ENCODE measurements at places on chromosomes 5 and 9.

DNA sequence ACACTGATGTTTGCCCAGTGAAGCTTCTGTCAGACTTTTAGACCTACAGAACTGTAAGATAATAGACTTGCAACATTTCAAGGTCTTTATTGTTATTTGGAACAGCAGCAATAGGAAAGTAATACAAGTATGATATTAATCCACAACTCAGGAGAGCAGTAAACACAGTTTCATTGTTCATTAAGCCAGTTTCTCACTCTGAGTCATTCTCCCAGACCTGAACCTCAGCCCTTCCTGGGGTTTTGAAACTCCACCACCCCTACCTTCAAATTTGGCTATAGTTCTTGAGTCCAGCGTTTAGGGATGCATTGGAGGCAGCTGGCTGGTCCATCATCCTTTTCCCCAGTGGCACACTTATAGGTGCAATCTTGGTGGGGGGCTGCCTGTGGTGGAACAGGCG is 203.2 kb downstream of the RAB3C start:
- DNase-seq, result no peak

- DNase-seq, result no peak
These were observed 356.8 kb downstream of the EFNA5 start for GRCh38 chr5:107313921-107314320.

- DNase-seq, result peak; percentile 14
These were observed 43.9 kb downstream of the BOD1 start for GRCh38 chr5:173572431-173573125.

GRCh38 chr5:43840424-43841125 is 237.6 kb downstream of the NNT start:
- no peak for DNase-seq

DNA sequence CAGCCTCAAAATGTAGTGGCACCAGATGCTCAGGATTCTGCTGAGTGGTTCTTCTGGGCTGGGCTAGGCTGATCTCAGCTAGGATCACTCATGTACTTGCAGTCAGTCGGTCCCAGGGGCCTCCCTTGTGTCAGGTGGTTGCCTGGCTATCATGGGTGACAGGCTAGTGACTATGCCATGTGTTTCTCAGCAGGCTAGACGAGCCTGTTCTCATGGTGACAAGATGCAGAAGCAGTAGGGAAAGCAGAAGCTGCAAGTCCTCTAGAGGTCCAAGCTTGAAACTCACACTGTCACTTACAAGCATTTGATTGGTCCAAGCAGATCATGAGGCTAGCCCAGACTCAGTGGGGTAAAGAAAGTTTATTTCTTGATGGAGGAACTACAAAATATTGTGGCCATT is 15.2 kb upstream of the KCNMB1 start:
- no peak for DNase-seq

GRCh38 chr9:98437458-98438034 is 182.1 kb upstream of the TBC1D2 start:
- DNase-seq, result no peak

- DNase-seq, result no peak
These were observed 3.0 kb downstream of the SURF6 start for GRCh38 chr9:133333011-133333410.

DNA sequence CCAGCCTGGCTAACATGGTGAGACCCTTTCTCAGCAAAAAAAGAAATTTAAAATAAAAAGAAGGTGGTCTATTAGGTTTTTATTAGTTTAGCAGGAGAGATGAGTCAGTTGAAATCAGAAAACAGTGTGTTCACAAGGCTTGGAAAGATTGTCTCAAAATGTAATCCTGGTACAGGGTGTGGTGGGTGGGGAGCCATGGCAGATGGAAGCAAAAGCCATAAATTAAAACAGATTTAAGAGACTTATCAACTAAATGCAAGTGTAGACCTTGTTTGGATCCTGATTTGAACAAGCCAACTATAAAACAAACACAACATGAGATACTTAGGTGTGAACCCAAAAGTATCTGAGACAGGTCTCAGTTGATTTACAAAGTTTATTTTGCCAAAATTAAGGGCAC is 42.8 kb upstream of the KLF9 start:
- DNase-seq, result no peak

- no peak for DNase-seq
These were observed 368.7 kb downstream of the EFNA5 start for GRCh38 chr5:107301999-107302398.

- peak; percentile 59 for DNase-seq
These were observed 22.6 kb downstream of the DBH start for GRCh38 chr9:133658442-133659431.

- DNase-seq, result no peak
These were observed 11.3 kb upstream of the TIMD4 start for GRCh38 chr5:156974328-156974727.

DNA sequence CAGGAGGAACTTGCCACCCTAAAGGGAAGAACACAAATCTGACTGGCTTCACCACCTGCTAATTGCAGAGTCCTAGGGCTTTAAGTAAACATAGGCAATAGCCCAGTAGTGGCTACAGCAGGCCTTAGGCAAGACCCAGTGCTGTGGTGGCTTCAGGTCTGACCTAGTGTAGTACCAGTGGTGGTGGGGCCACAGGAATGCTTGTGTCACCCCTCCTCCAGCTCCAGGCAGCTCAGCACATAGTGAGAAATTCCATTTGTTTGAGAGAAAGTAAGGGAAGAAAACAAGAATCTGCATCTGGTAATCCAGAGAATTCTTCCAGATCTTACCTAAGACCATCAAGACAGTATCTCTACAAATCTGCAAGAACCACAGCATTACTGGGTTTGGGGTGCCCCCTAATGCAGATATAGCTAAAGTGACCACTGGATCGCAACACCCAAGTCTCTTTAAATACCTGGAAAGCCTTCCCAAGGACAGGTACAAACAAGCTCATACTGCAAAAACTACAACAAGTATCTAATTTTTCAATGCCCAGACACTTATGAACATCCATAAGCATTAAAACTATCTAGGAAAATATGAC is 102.6 kb upstream of the TRPM3 start:
- peak; percentile 1 for DNase-seq

GRCh38 chr5:53080271-53080670 is 29.3 kb downstream of the MOCS2 start:
- DNase-seq, result no peak

DNA sequence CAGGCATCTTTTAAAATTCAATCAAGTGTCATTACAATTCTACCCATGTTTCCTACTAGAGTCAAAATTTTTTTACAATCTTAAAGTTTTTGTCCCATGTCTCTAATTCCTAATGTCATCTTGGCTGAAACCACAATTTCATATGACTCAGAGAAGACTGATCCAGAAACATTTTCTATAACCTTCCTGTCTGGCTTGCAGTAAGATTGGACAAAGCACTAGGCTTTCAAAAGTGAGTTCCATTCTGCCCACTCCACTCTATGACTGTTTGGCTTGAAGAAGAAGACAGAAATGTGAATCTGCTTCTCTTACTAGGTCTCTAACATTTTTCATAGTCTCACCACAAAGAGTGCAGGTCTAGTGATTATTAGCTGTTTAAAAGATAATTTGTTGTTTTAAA is 88.8 kb downstream of the NR3C1 start:
- DNase-seq, result peak; percentile 81

- DNase-seq, result peak; percentile 85
These were observed 36.7 kb upstream of the TIFAB start for GRCh38 chr5:135488727-135489465.

DNA sequence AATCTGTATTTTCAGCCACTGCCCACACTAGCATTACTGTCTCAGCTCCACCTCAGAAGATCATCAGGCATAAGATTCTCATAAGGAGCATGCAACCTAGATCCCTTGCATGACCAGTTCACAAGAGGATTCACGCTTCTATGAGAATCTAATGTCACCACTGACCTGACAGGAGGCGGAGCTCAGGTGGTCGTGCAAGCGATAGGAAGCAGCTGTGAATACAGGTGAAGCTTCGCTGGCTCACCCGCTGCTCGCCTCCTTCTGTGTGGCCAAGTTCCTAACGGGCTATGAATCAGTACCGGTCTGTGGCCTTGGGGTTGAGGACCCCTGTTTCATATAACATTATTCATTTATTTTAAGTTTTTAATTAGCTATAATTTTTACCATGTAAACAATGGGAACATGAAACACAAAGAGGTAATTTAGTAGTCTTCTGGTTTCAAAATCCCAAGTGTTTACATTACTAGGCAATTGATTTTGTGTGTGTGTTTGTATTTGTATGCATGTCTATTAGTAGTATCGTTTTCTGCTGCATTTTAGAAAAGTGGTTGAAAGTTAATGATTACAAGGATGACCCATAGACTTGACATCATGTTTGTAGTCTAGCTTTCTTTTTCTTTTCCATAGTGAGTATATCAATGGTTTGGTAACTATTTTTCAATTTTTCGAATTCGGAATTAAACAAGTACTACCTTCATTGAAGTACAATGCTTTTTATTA is 159.4 kb downstream of the TENT4A start:
- no peak for DNase-seq

DNA sequence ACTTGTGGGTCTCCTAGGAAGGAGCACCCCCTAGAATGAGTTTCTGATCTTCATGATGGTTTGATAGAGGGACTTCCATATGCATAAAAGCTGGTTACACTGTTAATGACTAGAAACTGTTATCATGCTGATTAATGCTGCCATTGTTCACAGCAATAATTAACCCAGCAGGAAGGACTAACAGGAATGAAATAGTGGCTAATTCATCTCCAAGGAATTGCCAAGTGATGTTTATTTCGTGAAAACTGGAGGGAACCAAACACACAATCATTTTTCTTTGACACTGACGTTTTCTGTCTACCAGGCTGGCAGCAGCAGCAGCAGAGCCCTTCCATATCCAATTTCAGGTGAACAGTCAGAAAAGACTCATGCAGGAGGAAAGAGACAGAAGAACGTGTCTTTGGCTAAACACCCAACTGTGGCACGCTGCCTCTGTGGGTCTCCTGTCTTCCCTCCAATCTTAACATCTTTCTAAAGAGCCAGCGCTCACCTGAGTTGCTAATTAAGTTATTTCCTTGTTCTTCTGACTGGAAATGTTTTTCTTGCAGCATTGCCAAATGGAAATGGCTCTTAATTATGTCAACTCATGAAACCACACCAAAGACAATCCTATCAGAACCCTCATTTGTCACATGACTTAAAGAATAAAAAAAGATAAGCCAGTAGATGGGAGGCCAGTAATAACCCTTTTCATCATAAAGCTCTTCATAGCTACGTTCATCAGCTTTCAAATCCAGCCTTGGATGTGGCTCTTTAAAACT is 181.5 kb downstream of the SLIT3 start:
- DNase-seq, result no peak

- DNase-seq, result peak; percentile 76
These were observed 1.3 kb downstream of the EEIG1 start for GRCh38 chr9:127979333-127980059.

- no peak for DNase-seq
These were observed 2.7 kb downstream of the ZNF346 start for GRCh38 chr5:177025101-177025601.

GRCh38 chr5:31855134-31856040 is 216.5 kb downstream of the PDZD2 start:
- peak; percentile 22 for DNase-seq

- DNase-seq, result no peak
These were observed 26.4 kb upstream of the CXCL14 start for GRCh38 chr5:135605221-135605620.

GRCh38 chr9:128568470-128569078 is 16.2 kb downstream of the SPTAN1 start:
- DNase-seq, result no peak

DNA sequence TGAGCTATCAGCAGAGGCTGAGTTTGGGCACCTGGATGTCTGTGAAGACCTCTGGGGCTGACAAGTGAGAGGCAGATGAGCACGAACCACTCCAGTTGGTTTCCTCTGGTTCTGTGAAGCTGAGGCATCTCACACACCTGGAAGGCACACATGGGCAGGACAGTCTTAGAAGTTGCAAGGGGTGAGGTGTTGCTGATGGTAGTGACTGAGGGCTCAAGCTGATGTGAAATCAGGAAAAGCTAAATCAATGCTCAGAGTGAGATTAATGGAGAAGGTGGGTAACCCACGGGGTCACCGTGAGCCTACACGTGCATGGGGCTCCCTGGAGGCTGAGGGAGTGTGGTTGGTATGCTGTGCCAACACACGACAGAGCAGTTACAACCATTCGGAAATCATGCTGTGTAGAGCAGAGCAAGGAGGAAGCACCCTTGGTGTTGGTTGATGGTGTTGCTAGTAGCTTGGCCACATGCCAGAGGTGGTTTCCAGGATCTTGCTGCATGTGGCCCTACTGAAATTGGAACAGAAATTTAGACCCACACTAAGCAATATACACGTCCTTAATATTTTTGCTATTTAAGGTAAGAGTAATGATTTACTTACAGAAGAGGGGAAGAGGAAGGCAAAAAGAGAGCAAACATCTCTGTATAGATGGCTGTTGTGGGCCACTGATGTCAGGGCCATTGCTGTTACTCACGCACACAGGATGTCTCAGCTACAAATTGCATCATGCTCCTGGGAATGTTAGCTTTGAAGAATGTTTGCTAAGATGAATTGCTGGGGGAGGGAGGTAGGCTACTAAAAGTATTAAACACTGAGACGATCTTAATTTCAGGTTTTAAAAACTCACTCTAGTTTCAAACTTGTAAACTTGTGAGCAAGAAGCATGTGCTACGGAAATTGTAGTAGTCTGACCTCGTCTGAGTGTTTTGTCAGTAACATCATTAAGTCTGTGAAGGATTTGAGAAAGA is 170.5 kb downstream of the ARHGEF28 start:
- peak; percentile 82 for DNase-seq

DNA sequence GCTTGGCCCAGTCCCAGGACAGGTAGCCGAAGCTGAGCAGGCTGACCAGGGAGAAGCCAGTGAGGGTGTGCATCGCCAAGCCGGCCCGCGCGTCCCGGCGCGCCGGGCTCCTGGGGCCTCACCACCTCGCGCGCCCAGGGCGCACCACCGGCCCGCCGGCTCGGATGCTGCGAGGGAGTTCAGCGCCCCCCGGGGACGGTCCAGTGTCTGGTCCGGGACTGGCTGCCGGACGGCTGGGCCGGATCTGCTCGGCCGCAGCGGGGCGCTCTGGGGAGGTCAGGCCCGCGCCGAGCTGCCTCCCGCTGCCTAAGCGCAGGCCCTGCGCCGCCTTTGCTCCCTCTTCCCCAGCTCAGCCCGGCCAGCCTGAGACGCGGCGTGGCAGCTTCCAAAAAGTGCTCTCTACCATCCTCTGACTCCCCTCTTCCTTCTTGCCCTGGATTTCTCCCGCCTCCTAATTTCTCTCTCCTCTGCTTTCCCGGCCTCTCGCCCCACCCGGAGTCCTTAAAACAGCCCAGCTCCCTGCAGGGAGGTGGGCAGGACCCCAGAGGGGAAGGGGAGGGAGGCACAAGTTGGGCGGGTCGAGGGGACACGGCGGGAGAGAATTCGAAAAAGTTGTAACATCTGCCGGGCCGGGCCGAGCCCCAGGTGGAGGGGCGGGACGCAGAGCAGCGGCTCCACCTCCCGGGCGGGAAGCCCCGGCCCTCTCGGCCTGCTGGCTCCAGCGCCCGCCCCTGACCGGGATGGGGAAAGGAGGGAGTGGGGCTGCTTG is at the start of gene ARSI:
TSS of gene ARSI (minus strand) at position 605 of the 769 bp plus-strand sequence. CDS start at position 73, 532 bp downstream.
- peak; percentile 72 for DNase-seq

GRCh38 chr5:132434416-132435286 is 55.9 kb downstream of the IRF1 start:
- DNase-seq, result no peak

GRCh38 chr5:16557477-16557876 is 59.3 kb downstream of the RETREG1 start:
- no peak for DNase-seq

- DNase-seq, result no peak
These were observed 13.4 kb upstream of the ZCCHC9 start for GRCh38 chr5:81288021-81288433.

All from adipocyte (in vitro differentiated cells).